ENCODE measurements at places on chromosomes 1 and 21.
A peak's percentile ranks its signal among the peaks of the same experiment; 100 is the strongest.

DNA sequence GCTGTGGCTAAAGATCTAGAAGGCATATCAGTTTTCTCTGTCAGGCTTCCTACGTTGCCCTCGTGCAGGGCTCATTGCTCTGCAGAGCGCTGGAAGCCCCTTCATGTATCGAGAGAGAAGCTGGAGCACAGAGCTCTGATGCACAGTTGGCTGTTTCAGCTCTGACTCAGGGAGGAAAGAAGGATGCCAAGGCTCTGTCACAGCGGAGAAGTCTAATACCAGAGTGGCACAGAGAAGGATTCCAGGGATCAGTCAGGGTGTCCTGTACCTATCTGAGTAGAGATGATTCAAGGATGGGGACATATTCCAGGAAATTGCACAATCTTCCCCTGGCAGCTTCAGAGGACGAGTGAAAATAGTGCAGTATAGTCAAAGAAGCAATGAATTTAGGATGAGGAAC, 179.2 kb upstream of the FMN2 start:
- DNase-seq = no peak

GRCh38 chr21:41653954-41654491, 112.8 kb downstream of the RIPK4 start:
- DNase-seq = no peak

- DNase-seq = no peak
Observed at GRCh38 chr1:179187735-179188471, 41.6 kb downstream of the ABL2 start.

DNA sequence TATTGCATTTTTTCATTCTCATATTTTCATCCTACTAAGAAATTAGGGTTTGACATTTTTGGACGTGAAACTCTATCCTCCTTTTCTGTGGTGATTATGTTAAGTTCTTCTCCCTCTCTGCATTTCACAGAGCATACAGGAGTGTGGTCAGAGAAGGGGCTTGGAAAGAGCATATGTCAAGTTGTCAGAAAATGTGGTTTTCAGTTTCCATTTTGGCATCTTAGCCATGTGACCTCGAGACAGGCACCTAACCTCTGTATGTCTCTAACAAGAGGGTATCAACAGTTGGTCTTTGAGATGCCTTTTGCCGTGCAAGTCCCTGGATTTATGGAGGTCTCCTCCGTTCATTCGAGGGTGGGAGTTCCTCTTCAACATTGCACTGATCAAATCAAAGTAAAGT, 140.7 kb downstream of the CYYR1 start:
- DNase-seq = no peak

GRCh38 chr1:71944006-71944405, 338.3 kb downstream of the NEGR1 start:
- DNase-seq = no peak

GRCh38 chr1:194512345-194512744, 1325.9 kb upstream of the B3GALT2 start:
- DNase-seq = no peak

DNA sequence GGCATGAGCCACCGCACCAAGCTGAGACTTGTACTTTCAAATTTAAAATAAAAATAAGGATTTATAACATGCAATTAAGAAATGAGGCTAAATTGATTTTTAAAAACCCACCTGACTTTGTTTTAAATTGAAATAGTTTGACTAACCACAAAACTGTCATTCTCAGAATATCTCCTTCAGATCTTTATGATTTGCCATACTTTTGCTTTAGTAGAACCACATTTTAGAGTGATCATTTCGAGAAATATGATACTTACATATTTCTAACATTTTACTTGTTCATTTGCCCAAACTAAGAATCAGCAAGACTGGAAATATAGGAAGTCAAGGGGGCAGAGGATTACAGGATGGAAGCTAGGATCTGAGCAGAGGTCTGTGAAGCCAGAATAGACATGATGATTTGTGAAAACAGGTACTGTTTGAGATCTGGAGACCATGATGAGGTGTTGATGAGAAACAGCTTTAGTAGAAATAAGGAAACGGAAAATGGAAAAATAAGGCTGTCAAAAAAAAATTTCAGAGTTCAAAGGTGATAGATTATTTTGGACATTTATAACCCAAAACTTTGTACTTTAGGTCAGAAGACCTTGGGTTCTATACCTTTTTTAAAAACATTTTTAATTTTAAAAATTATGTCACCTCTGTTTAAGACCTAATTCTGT, 44.8 kb downstream of the GIPC2 start:
- DNase-seq = no peak

DNA sequence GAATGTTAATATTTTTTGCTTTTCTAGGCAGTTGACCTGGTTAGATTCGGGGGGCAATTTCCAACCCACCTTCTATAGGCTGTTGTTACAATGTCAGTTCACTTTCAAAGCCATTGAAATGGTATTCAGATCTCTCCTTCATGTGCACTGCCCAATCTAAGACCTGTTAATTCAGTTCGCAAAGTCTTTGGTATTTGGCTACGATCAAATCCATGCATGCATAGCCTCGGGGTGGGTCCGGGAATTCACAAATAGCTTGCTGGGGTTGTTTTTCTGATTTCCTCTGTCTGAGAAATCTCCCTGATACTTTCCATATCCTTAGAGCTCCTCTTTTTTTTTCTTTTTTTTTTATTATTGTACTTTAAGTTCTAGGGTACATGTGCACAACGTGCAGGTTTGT, 252.6 kb upstream of the SPAG17 start:
- DNase-seq = no peak

- DNase-seq = no peak
Observed at GRCh38 chr1:116487031-116487430, 83.8 kb downstream of the CD58 start.

DNA sequence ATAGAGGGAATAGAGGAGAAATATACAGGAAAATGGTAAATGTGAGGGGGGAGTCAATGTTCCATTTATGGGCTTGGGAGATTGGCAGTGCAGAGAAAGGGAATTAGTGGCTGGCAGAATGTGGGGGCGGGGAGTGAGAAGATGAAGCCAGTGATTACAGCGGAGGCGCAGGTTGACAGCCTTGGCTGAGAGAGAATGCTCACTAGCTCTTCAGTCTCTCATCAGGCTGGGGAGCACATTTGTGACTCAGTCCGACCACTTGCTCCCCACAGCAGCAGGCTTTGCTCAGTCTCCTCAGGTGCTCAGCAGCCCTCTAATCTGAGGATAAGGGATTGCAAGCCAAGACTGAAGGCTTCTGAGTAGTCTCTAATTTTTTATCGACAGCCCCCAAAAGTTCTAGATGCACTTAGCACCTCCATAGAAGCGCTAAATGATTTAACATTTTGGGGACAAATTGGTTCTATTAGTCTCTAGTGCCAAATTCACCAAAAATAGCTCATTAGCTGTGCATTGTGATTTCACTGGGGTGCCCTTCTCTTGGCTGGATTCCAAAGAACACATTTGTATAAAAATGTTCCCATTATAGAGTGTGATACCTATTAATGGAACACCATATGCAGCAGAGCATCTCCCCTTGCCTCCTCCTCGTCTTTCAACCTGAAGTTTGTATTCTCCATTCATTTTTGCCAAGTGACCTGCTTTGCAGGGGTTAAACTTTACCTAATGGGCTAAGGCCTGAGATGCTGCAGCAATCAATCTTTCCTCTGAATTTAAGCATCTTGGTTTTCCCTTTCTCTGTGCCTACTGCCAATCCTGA, 191.8 kb downstream of the ZNF326 start:
- no peak for DNase-seq

DNA sequence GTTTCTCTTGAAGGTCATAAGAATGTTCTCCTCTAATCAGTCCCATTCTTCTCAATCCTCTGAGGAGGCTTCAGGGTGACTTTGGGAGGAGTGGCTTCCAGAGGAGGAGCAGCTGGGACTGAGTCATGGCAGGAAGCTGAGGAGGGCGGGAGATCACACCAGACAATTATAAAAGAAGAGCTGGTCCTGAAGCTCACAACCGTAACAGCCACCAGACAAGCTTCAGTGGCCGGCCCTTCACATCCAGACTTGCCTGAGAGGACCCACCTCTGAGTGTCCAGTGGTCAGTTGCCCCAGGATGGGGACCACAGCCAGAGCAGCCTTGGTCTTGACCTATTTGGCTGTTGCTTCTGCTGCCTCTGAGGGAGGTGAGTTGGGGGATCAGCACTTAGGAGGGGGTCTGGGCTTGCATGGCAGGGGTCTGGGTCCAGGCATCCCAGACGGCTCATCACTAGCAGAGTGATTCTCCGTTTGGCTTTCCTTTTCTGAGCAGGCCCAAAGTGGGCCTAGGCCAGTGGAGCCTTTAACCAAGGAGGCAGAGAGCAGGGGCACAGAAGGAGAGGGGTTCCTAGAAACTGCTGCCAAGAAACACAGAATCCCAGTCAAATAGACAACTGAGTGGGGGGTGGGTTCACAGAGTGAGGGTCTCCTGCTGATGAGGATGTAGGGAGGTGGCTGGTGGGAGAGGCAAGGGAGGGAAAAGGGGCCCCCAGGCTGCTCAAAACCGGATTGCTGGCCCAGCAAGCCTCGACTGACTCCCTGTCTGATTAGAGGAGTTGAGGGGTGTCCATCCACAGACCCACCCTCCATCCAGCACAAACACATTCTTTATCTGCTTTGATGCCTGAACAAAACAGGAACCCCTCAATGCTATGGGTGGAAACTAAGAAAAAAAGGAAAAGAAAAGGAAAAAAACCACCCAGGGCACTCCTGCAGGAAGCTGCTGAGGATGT, at the start of gene ECM1:
ECM1 (plus strand) TSS at position 198 of the 953 bp plus-strand sequence; CDS start at position 299, 101 bp downstream.
- DNase-seq = no peak

GRCh38 chr1:225847610-225848009, 34.6 kb downstream of the TMEM63A start:
- DNase-seq = no peak

DNA sequence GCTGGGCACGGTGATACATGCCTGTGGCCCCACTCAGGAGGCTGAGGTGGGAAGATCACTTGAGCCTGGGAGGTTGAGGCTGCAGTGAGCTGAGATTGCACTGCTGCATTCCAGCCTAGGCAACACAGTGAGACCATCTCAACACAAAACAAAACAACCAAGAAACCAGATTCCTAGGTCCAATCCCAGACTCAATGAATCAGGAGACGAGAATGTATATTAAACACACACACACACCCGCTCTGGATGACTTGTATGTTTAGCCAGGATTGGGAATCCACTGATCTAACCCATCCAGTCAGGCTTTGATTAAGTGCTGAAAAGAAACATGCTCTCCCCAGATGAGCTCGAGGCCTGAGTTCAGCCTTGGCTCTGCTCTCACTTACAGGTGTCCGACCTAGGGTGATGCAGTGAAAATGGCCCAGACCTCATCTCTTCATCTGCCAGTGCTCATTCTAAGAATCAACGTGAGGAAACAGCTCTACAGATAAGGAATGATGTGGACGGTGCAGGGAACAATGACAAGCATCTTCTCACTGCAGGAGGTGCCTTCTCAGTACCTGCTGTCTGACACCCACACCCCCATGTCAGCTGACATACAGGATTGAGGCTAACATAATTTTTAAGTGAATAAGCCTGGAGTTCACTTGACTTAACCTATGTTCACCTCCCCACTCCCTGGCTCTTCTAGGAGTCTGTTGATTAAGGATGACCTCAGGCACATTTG, 15.3 kb upstream of the SRSF4 start:
- DNase-seq = no peak

GRCh38 chr1:58749646-58750045, 34.2 kb downstream of the JUN start:
- DNase-seq = no peak

- DNase-seq = no peak
Observed at GRCh38 chr1:186888367-186888766, 59.6 kb downstream of the PLA2G4A start.

DNA sequence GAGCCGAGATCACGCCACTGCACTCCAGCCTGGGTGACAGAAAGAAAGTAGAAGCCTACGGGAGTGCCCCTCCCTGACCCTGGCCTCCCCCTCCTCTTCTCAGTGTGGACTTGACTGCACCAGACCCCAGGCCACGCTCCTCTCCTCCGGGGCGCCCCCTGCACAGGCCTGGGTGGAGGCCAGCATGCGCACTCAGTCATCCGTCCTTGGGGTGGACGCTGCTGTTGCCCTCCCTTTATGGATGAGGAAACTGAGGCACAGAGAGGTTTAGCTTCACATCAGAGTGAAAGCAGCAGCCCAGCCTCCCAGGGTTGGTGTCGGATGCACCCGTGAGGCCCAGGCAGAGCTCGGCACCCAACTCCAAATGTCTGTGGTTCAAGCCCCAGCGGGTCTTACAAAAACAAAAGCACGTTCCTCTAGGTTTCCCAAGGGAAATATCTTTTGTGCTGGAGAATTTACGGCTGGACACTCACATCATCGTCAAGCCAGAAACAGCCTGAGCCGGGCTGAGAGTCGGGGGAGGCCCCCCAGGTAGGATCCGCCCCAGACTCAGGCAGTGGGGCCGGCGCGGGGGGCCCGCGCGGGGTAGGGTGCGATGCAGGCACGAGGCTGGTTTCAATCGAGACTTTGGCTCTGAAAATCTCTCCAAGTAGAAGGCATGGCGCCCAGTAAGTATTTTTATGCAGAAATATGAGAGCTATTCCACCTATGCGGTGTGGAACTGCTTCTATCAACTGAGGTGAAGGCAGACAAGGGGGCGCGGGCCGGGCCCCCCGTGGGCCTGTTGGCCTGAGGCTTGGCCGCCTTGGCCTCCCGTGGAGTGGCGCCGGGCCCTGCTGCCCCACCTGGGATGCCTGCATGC, 36.6 kb downstream of the MORN1 start:
- DNase-seq = no peak

GRCh38 chr1:88571506-88571905, 112.6 kb upstream of the PKN2 start:
- no peak for DNase-seq

DNA sequence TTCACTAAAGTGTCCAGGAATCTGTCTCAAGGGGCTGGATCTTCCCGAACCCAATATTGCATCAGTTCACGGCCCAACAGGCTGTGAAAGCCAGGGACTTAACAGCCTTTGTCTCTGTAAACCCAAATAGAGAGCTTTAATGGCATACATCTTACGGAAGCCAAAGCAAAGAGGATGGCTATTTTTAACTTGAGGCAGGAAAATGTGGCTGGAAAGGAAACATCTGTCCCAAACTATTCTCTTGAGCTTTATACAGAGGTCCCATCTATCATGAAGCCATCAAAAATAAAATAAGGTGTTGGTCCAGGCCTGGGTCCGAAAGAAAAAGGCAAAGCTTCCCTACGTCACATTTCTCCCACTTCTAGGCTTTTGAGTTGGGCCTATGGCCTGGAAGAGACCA, 7.7 kb upstream of the CD34 start:
- DNase-seq = no peak

GRCh38 chr1:237411621-237412020, 369.6 kb downstream of the RYR2 start:
- DNase-seq = no peak

GRCh38 chr1:1631782-1632420, at the start of gene MMP23B:
MMP23B (plus strand) TSS chr1:1632173; CDS start chr1:1632219, 46 bp downstream.
- DNase-seq = peak; percentile 79

GRCh38 chr1:207032528-207033017, at the start of gene C1orf116:
C1orf116 (minus strand) TSS chr1:207032756; CDS start chr1:207027598, 5,158 bp downstream.
- no peak for DNase-seq
